ENCODE measurements at places on chromosomes 1 and 21. TPM values are rescaled to one million over a fixed set of nuclear protein-coding genes. Genes with fewer than 3 reads are reported as not detected.

- peak; percentile 7 for DNase-seq
These were observed 4.0 kb upstream of the ZBTB18 start for GRCh38 chr1:244046907-244047611.

DNA sequence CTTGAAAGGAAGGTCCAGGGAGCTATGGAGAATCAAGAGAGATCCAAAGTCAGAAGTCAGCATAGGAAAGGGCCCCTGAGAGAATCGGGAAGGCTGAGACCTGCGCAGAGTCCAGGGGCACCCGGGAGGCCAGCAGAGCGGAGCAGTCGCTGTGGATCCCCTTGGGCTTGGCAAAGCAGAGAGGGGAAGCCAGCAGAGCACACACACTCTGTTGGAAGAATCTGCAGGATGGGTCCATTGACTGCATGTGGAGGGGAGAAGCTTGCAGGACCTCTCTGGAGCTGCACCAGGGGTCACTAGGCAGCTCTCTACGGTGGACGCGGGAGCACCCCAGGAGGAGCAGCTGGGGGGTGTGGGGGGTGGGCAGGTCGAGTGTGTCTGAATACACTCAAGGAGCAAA, 6.4 kb downstream of the RIPK4 start:
- no peak for DNase-seq

- DNase-seq, result no peak
These were observed 53.4 kb downstream of the MIER1 start for GRCh38 chr1:66978201-66978600.

GRCh38 chr1:178938959-178939317, 68.1 kb upstream of the ANGPTL1 start:
- DNase-seq, result no peak

GRCh38 chr1:60972841-60973364, 109.5 kb upstream of the NFIA start:
- no peak for DNase-seq

- DNase-seq, result peak; percentile 19
These were observed 80.6 kb downstream of the GON4L start for GRCh38 chr1:155776414-155776813.

Gene C1orf115
- total RNA-seq, result 0.07 TPM

Gene UMODL1
- total RNA-seq, result not detected

Data from activated CD8-positive, alpha-beta T cell treated with anti-CD3 and anti-CD28 coated beads for 36 hours (primary cell).